ENCODE measurements at places on chromosomes 5 and 9.

DNA sequence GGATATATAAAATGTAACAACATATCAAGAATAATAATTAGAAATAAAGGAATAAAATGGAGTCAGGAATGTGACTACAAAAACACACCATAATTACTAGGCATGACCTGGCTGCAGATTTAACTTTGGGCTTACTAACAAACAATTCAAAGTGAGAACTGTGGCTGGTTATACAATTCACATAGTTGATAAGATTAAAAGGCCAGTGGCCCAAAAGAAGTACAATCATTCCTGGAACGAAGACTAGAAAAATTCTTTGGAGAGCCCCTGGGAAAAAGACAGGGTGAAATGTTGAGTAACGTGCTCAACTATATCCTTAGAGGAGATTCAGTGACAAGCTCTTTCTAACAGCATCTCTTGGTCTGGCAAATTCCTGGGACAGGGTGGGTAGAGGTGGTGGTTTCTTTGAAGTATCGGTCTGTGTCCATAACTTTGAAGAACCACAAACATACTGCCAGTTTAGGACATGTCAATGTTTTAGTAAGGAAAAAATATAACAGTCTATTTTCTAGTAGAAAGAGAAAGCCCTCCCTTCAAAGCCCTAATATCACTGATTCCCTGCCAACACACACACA, 75.0 kb upstream of the IL6ST start:
- no peak for DNase-seq

DNA sequence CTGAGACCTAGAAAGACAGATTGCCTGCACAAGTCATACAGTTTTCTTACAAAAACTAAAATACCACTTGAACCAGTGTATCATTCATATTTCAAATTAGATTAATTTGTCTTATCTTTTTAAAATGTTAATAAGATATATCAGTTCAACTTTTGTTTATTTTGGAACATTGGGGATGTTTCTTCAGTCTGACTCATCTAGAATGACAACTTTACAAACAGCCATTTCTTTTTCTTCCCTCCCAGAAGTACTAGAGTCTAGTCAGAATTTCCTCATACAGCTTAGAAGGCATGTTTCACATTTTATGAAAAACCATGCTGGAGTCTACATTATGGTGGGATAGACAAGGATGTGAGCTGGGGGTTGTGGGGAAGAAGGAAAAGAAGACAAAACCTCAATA, 262.5 kb downstream of the NFIB start:
- no peak for DNase-seq

GRCh38 chr9:109974143-109974917, 194.3 kb downstream of the PALM2AKAP2 start:
- peak; percentile 17 for DNase-seq

DNA sequence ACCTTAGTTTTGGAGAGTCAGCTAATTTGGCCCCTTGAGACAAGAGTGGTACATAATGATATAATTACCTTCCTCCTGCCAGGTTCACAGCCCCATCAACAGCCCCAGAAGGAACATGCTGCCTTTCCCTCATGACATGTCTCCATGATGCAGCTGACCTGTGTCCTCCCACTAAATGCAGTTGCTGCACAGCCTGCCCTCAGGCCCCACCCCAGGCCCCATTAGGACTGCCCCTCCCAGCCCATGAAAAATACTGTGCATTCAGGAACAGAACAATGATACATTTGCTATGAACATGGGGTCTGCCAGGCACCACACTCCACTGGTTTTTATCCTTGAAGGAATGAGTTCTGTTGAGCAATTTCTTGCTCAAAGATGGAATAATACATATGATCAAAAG, 176.4 kb downstream of the C5orf15 start:
- DNase-seq: no peak

DNA sequence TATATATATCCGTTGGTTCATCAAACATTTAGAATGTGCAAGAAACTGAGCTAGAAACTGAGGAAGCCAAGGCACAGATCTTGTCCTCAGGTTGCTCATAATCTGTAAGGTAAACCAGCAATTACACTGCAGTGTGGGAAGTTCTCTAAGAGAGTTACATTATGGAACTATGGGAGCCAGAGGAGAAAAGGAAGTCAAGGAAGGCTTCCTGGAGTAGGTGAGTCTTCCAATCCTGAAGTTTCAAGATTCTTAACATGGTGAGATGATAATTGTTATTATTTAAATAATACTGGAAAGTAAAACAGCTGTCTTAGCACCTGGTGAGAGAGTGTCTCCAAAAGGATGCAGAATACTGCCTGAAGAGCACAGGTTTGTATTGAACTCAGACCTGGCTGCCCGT, 44.2 kb downstream of the PDE6A start:
- DNase-seq: no peak

GRCh38 chr9:114256827-114257328, 66.0 kb upstream of the ORM1 start:
- DNase-seq: no peak

GRCh38 chr9:4927701-4928100, 57.4 kb upstream of the JAK2 start:
- no peak for DNase-seq

GRCh38 chr5:151880324-151880723, 44.3 kb downstream of the GLRA1 start:
- DNase-seq: no peak

GRCh38 chr9:81476813-81477490, 212.4 kb downstream of the TLE1 start:
- no peak for DNase-seq

DNA sequence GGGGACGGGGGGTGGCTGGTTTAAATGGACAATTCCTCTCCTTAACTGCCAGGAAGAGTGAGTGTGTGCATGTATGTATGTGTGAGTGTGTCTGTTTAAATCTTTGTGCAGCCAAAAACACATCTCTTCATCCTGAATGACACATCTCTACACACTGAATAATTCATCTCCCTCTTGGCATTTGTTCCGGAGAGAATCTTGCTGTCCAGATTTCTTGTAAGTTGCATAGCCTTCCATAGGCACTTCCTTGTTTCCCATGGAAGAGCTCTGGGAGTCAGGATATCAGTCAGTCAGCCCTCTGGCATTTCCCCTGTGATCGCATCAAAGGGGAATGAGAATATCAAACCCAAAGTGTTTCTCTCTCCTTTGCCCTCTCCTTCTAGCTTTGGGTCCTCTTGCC, 74.7 kb downstream of the WWC1 start:
- no peak for DNase-seq

- no peak for DNase-seq
Observed at GRCh38 chr9:37668116-37668601, 17.4 kb downstream of the FRMPD1 start.

GRCh38 chr5:98099448-98100105, 673.9 kb upstream of the RGMB start:
- DNase-seq: no peak

- no peak for DNase-seq
Observed at GRCh38 chr9:86604741-86605140, 250.5 kb upstream of the TUT7 start.

DNA sequence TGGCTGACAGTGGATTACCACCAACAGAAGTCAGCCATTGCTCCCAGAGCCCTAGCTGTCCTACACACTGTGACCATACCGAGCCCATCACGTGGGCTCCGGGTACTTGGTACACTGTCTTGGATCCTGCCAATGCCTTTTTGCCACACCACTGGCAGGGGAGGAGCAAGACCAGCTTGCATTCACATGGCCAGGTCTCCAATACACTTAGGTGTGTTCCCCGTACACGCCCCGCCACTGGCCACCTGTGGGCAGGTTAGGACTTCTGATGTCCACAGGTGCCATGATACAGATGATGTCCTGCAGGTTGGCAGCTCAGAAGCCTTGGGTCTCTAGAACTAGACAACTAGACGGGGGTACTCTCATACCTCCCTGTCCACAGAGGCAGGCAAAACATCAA, 5.4 kb upstream of the DIPK1B start:
- no peak for DNase-seq

DNA sequence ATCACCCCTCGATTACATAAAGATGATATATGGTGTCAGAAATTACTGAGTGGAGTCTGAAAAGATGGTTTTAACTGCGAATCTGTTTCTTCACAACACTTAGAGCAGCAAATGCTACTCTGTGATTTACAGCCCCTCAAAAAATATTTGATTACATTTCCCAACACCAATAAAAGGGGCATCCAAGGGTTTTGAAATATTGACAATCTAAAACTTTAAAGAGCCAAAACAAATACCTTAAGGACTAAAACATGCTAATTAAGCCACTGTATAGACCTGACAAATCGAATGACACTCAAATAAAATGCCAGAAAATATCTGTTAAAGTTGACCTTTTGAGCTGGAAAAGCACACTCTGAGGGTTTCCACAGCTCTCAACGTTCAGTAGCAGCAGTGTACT, 73.2 kb downstream of the ELAVL2 start:
- no peak for DNase-seq

DNA sequence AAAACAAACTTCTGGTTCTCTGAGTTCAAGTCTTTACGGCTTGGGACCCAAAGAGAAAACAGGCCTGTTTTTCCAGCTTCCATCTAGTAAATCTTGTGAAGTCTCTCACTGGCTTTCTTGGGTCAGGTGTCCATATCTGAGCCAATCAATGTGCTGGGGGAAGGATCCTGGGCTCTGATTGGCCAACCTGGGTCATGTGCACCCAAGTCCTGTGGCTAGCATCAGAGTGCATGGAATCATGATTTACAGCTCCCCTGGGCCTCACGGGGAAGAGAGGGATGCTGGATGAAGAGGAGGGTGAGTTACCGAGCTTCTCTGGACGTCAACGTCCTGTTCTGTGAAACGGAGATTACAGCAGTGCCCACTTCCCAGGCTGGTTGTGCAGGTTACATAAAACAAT, 19.4 kb downstream of the CXCL14 start:
- no peak for DNase-seq

- no peak for DNase-seq
Observed at GRCh38 chr5:149681922-149682321, 48.2 kb upstream of the PPARGC1B start.

- no peak for DNase-seq
Observed at GRCh38 chr5:133582971-133583370, 29.4 kb downstream of the FSTL4 start.

DNA sequence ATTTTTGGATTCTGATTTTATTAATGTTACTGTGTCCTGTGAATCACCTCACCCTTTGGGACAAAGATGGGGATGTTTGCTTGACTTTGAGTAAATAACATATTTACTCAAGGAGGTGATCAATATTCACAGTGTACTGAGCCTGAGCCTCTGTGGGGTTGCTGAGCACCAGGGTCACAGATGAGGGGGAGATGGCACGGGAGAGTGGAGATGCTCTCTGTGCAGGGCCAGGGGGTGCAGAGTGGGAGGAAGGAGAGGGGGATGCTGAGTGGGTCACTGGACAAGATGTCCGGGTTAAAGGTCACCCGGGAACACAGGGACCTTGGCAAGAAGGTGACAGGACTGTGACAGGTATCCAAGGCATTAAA, 4.0 kb downstream of the SQSTM1 start:
- no peak for DNase-seq

GRCh38 chr5:34881246-34881645, 34.1 kb downstream of the RAD1 start:
- DNase-seq: no peak

DNA sequence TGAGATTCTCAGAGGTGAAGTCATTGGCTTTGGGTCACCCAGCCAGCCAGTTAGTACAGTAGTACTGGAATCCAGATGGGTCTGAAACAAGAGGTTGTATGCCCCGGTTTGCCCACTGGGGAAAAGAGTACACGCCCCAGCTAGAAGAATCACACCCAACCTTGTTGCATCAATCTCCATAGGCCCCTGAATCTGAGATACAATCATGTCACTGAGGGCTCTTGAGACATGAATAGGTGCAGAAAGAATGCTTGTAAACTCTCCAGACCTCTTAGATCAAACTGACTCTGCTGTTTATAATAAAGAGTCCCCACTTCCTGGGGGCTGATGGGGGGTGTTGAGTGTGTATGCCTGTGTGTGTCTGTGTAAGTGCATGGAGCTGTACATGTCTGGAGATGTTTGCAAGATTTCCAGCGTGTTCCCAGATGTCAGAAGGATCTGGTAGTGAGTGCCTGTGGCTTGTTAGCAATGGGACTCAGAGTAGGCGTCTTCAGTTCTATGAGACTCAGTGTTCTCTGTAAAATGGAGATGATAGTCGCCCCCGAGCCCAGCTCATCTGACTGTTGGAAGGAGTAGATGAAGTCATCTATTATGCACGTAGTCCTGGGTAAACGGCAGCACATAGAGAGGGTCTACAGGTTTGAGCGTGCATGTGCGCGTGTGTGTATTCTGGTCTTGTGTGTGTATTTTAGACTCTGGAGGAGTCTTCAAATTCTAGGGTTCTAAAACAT, 48.2 kb downstream of the COL27A1 start:
- no peak for DNase-seq

DNA sequence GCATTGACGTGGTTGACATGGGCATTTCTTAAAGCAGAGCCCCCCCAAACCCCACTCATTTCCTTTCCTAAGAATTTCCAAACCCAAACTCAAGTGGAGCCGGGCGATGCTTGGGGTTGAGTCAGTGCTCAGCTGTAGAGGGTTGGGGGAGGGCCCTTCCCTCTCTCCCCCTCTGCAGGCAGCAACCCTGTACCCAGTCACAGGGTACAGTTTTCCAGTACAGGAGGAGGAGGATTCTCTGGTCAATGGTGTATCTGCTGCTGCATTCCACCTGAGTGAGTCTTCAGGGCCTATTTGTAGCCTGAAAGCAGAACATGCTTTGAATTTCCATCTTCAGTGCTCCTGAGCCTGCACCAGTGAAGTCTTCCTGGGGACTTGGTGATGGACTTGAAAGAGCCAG, 55.8 kb downstream of the ENTREP1 start:
- no peak for DNase-seq

DNA sequence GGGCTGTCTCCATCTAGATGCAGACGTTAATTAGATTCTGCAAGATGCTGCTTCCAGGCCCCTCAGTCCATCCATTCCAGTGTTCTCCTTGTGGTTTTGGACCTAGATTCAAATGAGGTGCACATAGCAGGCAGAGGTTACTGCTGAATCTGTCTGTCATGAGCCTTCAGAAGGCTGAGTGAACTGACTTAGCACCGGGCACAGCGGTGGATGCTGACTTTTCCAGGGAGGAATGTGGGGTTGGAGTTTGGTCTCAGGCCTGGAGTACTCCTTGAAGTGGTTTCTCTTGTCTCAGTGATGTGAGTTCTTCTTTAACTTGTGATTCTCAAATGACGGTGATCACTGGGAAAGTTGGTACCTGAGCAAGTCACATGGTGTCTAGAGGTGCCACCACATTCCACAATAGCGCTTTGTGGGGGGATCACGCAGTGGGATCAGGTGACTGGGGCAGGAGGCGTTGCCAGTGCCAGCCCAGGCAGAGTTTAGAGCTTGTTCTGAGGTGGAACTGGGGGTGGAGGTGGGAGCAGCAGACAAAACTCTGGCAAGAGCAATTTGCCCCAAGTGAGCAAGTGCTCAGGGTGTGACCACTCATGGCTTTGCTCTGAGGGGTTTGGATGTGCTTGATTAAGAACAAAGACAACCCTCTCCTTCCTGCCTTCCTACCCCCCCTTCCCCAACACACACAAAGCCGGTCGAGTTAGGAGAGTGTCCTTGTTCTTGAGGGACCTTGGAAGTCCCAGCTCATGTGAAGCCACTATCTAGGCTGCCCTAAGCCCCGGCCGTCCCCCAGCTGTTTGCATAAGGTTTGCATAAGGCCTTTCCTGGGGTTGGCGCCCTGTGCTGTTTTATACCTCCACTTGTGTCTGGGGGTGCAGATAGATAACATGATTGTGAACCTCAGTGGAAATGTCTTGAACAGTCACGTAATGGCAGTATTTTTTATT, 25.1 kb downstream of the JADE2 start:
- DNase-seq: no peak
